Stromal cell of bone marrow (primary cell): ENCODE measurements at places on chromosomes 11 and 22.

DNA sequence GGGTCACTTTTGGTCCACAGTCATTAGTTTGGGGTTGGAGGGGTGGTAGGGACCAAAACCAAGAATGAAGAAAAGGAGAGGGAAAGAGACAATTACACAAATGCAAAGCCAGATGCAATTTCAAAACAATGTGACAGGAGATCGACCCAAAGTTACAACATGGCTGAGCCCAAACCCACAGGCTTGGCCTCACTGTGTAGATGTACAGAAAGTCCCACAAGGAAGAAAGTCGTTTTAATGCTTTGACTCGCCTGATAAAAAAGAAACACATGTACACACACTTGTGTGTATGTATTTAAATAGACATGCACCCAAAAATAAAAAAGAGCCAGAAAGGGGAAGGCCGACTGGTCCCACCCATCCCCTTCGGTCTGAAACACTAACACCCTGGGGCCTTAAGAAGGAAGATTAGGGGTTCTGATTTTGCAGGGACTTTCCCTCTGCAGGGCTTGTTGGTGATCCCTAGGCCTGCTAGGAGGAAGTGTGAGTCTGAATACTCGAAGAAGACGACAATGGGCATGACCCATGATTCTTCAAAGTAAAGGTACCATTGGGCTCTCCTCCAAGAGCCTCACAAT lies 104.1 kb downstream of the ETS1 start:
- DNase-seq = no peak

GRCh38 chr11:35892166-35892565 lies 51.7 kb upstream of the LDLRAD3 start:
- DNase-seq = peak; percentile 20

GRCh38 chr11:112160091-112160848 lies 3.6 kb downstream of the IL18 start:
- DNase-seq = no peak

GRCh38 chr11:95917193-95918036 lies 6.5 kb downstream of the MTMR2 start:
- DNase-seq = no peak

GRCh38 chr22:24578355-24579257 lies 14.3 kb downstream of the LRRC75B start:
- no peak for DNase-seq
